Activated gamma-delta T cell treated with Interleukin-2 at 50 U/mL for 16 hours (primary cell): ENCODE measurements at places on chromosomes 7 and 10.

GRCh38 chr7:517774-518629 is 1.6 kb downstream of the PDGFA start:
- no peak for DNase-seq

DNA sequence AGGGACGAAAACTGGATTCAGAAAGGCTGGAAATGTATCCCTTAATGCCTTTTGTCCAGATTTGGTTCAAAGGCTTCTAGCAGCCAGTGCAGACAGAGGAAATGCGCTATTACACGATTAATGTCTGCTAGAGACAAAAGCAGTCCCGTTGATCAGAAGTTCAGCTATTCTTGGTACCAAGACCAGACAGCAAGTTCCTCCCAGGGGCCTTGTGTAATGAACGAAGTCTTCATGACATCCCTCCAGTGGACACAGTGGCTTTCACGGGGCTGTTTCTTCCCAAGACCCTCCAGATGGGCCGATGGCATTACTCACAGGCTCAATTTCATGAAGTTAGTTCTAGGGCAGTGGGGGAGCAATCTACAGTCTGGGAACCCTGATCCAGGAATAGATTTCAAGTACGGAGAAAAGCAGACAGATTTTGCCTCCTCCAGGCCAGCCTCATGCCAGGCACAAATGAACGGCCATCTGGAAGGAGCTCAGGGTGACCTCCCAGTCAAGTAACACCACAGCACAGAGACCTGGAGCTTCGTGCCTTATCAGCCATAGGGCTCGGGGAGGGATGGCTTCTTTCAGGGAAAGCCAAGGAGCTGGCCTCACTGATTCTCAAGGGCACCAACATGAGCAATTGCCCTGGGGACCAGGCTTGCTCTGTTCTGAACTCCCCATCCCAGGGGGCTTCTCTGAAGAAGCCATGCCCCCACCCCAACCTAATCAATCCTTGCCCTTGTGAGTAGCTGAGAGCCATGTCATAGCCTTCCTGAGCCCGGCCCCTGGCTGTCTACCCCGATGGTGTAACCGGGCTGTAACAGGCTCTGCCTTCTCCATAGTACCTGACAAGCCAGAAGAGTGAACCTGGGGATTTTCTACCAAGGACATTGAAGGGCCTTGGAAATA is 101.1 kb downstream of the PRKAG2 start:
- no peak for DNase-seq

- DNase-seq: no peak
Measured at GRCh38 chr7:34567906-34568305, 90.1 kb upstream of the NPSR1 start.

- DNase-seq: no peak
Measured at GRCh38 chr7:152504367-152504766, 68.6 kb upstream of the KMT2C start.

GRCh38 chr7:87590578-87590977 is 10.1 kb downstream of the ABCB1 start:
- no peak for DNase-seq

- DNase-seq: no peak
Measured at GRCh38 chr7:101373812-101374614, 11.3 kb downstream of the COL26A1 start.

DNA sequence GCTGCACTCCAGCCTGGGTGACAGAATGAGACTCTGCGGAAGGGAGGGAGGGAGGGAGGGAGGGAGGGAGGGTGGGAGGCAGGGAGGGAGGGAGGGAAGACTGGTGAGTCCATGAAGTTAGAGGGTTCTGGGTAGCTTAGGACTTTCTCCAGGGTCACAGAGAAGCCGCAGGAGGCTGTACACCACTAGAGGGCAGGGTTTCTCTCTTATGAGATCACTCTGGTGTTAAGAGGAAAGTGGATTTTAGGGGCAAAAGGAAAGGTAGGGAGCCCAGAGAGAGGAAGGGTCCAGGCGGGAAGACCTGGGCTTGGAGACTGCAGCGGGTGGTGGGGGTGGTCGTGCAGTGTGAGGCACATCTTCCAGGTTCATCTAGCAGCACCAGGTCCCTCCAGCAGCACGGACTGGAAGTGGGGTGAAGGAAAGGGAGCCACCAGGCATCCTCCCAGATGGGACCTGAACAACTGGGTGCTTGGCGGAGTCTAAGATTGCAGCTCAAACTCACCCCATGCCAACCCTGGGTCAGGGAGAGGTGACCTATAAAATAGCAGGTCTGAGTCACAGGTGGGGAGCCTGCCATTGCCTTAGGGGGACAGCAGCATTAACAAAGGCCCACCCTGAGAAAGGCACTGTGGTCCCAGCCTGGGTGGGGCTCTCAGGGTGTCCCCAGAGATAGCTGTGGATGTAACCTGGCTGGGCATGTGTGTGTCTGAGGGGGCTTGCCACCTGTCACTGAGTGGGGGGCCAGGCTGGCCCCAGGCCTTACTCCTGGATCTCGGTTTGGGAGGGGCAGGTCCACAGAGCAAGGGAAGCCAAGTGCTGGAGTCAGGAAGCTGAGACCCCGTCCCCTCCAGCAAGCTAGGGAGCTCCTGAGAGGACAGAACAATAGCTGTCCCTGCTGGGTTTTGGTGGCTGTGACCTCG is 48.5 kb upstream of the SLC29A3 start:
- DNase-seq: no peak

DNA sequence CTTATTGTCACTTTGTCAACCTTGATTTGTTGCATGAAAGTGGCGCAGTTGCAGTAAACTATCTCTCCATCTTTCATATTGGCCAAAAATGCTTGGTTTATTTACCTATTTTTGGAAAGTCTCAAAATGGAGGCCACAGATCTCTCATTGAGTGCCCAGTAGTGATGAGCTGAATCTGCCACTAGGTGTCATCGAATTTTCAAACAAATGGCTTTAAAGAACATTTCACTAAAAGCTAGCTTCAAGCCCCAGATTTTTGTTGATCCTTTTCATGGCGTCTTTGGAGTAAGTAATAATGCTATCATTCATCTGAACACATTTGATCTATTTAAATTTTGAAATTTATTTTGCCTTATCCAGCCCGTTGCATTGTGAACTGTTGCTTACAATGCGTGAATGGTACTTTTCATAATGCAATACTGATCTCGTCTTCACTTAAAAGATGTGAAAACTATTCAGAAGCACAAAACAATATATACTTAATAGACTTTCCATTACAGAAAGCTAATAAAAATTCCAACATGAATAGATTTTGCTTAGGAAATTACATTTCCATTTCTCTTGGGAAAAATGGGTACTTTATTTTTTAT is 236.2 kb downstream of the DNAJB9 start:
- no peak for DNase-seq

DNA sequence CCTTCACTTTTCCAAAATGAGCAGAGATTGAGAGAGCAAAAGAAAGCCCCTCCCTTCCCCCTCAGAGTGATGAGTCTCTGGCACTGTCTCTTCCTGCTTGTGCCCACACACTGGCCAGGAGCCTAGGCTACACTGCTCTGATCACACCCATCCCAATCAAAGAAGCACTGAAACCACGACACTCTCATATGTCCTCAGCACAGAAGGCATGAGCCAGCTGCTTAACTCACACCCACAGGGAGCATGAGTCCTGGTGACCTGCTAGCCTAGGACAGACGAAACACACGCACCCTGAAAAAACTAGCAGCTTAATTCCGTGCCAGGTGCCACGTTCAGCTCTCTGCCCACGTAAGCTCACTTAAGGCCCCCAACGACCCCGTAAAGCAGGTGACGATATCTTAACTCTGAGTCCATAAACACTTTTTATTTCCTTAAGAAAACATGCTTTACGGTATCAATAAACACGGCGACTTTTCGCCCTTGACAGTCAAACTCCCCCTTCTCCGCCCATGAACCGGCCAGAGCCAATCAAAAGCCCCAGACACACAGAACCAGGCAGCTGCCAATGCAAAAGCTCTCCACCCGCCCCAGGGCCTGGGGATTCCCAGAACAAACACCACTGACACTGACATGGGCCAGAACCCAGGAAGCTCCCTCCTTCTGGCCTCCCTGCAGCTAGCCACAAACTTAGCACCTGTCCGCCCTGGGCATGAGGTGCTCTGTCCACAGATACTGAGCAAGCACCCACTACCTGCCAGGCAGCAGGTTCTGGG is 69.0 kb downstream of the TNRC18 start:
- no peak for DNase-seq

- no peak for DNase-seq
Measured at GRCh38 chr10:127916826-127917225, 9.9 kb downstream of the PTPRE start.

DNA sequence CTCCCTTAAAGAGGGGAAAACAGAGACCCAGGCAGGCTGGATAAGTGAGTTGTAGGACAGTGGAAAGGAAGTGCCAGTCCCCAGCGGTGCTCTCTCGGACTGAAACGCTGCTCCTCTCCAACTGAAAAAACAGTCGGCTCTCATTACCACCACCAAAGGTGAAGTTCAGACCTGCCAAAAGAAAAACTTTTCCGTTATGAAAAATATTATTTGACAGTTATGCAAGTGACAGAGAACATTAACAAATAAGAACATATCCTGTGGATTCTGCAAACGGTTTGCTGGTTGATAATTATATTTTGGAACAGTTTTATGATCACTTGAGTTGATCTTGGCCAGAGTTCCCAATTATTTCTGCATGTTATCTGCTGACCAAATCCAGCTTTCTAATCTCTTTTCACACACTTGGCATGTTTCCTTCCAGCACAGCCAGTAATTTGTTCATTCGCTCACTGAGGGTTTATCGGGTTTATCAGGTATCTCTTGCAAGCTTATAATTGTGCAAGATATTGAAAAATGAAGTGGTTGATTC is 82.6 kb downstream of the PTPRE start:
- DNase-seq: no peak

- DNase-seq: no peak
Measured at GRCh38 chr7:90597563-90598253, 1.6 kb downstream of the CDK14 start.

- DNase-seq: no peak
Measured at GRCh38 chr10:112957640-112958092, 7.6 kb downstream of the TCF7L2 start.

DNA sequence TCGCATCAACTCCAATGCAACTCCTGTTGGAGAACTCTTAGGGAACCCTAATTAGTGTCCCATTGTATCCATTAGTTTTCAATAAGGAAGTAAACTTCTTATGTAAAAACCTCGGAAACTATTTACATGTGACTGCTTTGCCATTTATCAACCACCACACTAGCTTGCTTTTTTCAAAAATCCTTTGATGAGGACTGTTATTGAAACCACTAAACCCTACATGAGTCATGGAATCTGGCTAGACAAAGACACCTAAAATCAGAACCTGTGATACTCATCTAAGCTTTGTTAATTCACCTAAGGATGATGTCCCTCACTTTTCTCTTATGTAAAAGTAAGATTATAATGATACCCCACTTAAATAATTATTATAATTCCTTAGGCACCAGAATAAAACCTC is 414.1 kb upstream of the ETV1 start:
- no peak for DNase-seq

DNA sequence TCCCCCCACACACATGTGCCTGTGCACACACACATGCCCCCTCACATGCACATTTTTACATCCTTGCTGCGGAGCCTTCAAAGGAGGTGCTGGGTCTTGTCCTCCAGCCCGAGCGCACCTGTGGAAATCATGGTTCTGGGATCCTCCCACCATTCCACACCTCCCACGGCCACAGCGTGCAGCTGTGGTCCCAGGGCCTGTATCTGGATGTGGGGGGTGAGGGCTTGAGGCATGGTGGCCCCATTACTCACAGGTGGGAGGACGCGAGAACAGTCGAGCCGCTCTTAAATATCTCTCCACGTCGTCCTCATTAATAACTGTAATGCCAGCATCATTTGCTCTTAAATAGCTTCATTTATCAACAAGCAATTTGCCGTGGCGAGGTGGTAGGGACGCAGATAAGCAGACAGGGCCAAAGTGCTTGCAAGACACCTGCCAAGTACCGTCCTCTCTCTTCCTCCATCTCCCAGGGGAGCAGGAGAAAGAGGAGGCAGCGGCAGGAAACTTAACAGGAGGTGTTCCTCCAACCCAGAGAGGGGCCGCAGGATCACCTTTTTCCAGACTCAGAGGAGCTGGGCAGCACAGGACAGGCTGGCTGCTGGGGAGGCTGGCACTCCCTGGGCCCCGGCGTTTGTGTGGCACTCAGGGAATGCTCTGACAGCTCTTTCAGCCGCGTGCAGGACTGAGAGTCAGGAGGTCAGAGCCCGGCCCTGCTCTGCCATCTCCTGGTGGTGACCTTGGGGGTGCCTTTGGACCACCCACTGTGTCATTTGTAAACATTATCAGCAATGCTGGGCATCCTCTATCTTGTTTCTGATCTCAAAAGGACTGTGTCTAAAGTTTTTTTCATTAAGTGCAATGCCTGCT is 87.4 kb downstream of the CDH23 start:
- no peak for DNase-seq

GRCh38 chr7:117951285-117951684 is 78.0 kb upstream of the CTTNBP2 start:
- no peak for DNase-seq

DNA sequence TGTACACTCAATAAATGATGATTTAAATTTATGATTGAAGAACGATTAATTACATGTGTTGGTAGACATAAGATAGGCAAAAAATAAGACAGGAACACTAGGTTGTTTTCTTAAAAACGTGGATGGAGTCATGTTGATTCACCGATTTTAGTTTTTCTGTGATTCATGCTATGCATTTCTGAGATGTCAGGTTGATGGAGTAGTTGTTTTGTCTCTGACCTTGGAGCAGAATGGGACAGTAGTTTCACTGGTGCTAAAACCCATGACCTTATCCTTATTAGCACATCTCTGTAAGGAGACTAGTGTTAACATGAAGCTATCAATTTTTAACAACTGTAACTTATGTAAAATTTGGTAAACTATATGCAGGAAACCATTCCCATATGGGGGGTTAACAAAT is 611.6 kb upstream of the FZD8 start:
- no peak for DNase-seq

DNA sequence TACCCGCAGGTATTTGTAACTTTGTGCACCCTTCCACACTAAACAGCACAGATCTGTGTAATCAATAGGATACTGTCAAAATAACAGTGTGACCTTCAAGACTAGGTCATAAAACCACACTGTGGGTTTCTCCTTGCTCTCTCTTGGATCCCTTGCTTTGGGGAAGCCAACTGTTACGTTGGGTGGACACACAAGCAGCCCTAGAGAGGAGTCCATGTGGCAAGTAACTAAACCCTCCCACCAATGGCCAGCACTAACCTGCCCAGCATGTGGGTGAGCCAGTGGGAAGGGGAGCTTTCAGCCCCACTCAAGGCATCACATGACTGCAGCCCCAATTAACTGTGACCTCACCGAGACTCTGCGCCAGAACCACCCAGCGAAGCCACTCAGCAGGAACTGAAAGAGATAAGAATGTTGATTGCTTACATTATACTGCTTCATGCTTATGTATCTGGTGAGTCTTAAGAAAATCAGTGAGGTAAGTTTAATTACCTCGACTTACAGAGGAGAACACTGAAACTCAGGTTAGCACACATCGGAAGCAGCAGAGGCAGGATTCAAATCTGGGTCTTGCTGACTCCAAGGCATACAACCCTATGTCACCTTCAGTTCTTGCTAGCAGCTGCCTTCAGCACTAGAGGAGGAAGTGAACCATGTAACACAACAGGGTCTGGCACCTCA is 9.4 kb upstream of the ZC3HAV1 start:
- DNase-seq: no peak

- DNase-seq: no peak
Measured at GRCh38 chr10:4429571-4429970, 396.4 kb upstream of the AKR1E2 start.
